ENCODE measurements at places on chromosomes 11 and 22.

GRCh38 chr11:130536106-130537040 is 87.9 kb downstream of the ADAMTS15 start:
- no peak for DNase-seq

DNA sequence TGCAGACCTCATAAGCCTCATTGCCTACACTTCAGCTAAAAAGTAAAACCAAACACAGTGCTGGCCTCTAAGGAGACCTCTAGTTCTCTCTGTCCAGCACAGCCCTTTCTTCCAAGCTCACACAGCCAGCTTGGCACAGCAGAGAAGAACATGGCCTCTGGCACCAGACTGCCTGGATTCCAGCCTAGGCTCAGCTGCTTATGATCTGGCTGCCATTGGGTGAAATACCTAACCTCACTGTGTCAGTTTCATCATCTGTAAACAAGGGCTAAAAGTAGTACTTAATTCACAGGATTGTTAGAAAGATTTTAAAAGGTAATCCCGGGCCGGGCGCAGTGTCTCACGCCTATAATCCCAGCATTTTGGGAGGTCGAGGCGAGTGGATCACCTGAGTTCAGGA is 9.9 kb upstream of the ACER3 start:
- no peak for DNase-seq

GRCh38 chr11:129373489-129373953 is 2.1 kb upstream of the BARX2 start:
- no peak for DNase-seq

DNA sequence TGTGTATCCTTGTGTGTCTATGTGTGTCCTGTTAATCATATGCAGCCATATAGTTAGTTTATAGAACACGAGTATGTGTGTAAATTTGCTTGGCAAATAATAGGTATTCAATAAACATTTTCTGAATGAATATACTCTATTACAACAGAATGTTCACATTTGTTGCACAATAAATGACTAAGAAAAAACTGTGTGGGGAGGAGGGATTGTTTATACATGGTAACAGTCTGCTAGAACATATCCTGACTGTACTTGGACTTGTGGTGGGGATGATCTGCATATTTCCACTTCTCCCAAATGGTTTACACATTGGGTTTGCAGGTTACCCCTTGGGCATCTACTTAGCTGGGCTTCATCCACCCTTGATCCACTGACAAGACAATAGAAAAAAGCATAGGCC is 194.6 kb downstream of the INSC start:
- DNase-seq, result no peak

DNA sequence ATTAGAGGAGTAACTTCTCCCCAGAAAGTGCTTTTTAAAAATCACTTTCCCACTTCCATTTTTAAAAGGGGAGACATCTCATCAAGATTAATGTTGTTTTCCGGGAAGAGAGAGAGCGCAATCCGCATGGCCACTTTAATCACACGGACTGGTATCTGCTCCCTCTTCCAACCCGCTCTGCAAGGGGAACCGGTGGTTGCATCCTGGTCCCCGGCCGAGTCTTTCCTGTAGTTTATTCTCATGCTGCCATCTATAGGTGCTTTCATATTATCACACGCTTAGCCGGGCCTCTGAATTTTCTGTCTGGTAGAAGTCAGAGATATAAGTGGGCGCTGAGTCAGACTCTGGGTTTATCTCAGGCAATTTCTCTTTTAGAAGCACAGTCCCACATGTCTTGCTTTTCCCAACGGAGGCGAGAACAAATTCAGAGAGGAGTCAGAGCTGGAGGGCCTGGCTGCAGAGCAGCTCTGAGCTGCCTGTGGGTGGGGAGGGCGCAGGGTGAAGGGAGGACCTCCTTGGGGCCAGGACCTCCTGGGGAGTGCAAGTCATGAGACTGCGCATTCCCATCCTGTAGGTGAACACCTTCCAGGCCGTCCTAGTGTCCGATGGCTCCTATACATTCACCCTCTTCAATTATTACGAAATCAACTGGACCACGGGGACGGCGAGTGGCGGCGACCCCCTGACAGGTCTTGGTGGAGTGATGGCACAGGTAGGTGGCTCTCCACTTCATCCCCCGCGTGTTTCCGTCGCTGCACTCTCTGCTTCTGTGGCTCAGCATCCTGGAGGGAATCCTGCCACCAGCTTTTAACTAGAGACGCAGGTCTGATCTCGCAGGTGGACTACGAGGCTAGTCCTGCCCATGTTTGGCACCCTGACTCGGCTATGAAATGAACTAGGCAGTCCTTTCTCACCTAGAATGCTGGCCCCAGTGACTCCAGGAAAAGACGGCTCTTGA is 11.7 kb downstream of the TECTA start:
- DNase-seq, result no peak

DNA sequence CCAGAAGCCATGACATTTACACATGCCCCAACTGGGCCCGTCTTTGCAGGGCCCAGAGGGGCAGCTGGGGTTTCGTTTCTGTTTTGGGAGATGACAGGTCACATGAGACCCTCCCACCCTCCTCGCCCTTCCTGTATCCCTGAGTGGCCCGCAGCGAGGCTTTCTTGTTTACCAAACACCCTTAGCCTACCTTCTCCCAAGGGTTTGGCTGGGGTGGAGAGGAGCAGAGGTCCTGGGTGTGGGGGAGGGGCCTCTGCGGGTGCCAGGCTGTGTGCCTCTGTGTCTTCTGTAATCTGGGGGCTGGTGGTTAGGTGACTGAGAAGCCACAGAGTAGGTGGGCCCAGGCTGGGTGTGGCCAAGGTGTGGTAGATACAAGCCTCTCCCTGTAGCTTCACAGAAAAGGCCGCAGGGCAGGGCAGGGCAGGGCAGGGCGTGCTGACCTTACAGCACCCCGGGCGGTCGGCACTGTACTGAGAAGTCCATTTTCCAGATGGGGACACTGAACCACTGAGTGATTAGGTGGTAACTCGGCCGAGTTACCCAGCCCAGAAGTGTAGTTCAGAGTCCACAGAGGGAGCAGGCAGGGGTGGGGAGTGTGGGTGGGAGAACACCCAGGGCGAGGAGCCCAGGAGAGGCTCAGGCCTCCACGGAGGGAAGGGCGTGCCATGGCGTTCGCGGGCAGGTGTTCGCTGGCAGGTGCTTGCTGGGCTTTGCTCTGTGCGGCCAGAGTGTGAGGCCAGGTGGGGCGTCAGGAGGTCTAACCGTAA is 8.7 kb downstream of the PRR5 start:
- DNase-seq, result no peak

Data from stimulated activated naive CD4-positive, alpha-beta T cell (primary cell).